ENCODE measurements at places on chromosomes 1 and 21.

DNA sequence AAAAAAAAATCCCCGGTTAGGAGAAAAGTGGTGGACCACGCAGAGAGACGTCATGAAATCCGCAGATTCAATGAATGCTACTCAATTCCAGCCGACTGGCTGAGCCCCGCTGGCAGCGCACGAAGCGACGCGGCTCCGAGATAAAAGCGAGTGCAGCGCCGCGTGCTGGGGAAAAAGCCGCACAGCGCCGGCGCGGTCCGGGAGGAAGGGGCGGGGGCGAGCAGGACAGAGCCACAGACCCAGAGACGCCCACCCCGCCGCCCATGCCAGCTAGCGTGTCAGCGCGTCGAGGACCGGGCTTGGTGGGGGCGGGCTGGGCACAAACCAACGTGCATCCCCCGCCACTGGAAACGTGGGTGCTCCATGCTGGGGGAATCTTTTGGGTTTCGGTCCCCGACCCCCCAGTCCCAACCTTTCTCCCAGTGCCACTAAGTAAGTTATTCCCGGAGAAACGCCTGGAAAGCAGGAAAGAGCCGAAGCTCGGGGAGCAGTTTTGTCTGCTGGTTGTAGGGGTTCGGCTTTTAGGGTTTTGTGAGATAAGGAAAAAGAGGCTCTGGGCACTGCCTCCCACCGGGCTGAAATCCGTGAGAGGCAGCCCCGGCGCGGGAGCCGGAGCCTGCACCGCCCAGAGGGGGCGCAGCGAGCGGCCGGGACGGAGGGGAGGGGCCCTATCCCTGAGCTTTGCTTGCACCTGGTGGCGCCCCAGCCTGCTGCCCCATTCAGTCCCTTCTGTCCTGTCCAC is at the start of gene KCNJ6:
Gene KCNJ6, minus strand, starts transcription at position 148 of the 742 bp plus-strand sequence. CDS start 75,775 bp downstream, outside the sequence.
- DNase-seq = peak; percentile 75

- no peak for DNase-seq
Measured at GRCh38 chr1:1125945-1126344, 10.1 kb upstream of the C1orf159 start.

DNA sequence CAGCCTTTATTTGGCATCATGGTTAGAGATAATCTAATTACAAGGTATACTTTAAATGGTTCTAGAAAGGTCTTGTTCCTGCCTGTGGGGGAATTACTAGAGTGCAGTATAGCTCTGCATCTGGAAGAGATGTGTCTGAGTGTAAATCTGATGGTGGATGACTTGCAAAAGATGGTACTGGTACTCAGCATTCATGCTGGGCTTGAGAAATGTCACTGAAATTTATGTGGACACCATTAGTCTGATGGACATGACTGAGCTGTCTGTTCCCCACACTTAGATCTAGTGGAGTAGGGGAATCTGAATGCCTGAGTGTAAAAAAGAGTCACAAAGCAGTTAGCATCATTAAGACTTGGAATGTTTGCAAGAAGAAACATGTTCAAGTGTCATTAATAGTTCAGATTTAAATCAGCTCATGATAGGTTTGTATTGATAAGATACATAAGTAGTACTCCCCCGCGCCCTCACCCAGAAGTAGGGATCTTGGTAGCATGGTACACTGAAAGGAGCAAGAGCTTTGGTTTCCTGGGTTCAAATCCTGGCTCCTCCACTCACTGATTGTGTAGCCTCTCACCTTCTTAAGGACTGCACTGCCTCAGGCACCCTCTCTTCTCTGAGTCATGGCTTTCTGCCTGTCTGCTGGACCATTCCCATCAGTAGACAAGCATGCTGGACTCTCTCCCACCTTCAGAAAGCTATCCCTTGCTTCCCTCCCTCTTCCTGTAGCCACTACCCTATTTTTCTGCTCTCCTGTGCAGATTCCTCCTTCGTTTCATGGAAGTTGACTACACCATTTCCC is 292.9 kb downstream of the NFIA start:
- DNase-seq = no peak

GRCh38 chr1:71023515-71023914 is 24.1 kb downstream of the PTGER3 start:
- no peak for DNase-seq

GRCh38 chr1:7401814-7402547 is 369.1 kb upstream of the VAMP3 start:
- DNase-seq = no peak

GRCh38 chr1:199174336-199174735 is 535.5 kb downstream of the PTPRC start:
- DNase-seq = no peak

DNA sequence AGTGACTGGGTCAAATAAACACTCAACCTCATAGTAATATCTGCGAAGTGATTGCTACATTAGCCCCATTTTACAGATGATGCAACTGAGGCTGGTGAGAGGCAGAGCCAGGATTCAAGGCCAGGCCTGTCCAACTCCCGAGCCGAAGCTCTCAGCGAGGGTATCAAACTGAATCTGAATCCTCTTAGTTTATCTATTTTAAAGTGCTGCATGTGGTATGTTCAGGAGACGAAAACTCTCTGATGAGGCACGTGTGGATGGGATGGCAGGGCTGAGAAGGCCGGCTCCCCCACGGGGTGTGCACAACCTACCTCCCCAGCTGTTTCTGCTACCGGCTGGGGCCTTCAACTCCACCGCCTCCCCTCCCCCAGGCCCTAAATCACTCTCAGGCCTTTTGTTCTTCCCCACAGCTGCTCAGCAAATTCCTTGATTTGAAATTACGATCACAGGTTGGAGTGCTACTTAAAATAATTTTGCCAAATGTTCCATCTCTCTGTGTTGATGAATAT is 171.8 kb downstream of the TOMM20 start:
- no peak for DNase-seq

DNA sequence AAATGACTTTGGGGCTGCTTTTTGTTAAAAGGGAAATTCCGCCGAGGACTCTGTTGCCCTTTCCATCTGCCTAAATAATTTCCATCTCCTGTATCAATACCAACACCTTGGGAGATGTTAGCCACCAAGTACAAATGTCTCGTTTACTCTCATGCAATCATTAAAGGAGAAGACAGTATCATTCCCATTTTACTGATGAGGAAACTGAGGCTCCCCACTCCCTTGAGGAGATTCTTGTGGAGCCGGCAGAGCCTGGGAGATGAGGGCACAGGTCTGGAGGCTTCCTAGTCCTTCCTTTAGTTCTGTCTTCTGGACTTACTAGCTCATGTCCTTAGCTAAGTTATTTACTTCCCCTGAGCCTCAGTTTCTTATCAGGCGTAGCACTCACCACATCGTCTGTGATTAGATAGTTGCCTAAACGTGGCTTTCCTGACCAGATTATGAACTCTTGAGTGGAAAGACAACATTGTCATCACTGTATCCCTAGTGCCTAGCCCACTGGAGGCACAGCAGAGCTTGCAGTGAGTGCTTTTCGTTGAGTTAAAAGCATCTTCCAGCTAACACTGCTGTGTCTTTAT is 81.6 kb downstream of the ADSS2 start:
- no peak for DNase-seq

- no peak for DNase-seq
Measured at GRCh38 chr1:61388566-61388965, 306.2 kb downstream of the NFIA start.

DNA sequence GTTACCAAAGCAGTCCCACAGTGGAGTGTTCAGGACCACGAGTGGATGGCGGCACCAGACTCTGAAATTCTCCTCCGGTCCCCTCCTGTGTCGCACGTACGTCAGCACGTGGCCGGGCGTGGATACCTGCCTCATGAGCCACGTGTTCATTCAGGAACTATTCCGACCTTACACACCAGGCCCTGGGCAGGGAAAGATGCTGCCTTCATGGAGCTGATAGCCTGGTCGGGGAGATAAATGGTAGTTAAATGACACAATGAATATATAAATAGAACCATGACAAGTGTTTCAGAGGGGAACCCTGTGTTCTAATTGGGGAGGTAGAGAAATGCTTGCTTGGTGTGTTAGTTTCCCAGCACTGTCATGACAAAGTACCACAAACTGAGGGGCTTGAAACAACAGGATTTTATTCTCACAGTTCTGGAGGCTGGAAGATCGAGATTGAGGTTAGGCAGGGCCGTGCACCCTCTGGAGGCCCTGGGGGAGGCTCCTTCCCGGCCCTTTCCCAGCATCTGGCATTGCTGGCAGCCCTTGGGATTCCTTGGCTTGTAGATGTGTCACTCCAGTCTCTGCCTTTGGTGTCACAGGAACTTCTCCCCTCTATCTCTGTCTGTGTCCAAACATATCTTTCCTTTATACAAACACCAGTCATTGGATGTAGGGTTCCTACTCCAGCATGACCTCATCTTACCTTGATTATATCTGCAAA is 28.9 kb upstream of the GPR137B start:
- no peak for DNase-seq

GRCh38 chr1:181014477-181015250 is 8.0 kb downstream of the STX6 start:
- DNase-seq = no peak

DNA sequence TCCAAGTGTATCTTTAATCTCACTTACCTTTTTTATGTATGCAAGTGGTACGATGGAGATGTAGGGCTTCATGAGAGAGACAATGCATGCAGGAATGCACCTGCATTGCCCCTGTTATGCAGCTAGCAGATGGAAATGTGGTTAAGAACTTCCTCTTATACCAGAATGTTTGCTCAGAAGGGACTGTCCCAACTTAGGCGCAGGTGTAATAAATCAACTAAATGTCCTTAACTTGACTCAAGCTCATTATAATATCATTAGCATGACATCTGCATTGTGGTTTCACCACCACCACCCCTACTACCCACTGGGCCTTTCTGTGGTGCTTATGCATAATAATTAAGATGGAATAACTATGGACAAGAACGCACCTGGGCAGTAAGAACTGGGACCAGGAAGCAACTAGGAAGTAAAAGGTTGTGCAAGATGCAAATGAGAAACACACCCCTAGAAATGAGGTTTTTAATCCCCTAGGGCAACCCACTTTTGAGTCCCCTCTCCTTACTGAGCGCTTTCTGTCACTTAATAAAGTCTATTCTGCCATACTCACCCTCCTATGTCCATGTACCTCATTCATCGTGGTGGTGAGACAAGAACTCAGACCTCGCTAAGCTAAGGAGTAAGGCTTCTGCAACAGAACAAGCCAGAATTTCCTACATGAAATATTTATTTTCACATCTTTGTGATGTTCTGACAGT is 1103.3 kb upstream of the B3GALT2 start:
- DNase-seq = no peak

DNA sequence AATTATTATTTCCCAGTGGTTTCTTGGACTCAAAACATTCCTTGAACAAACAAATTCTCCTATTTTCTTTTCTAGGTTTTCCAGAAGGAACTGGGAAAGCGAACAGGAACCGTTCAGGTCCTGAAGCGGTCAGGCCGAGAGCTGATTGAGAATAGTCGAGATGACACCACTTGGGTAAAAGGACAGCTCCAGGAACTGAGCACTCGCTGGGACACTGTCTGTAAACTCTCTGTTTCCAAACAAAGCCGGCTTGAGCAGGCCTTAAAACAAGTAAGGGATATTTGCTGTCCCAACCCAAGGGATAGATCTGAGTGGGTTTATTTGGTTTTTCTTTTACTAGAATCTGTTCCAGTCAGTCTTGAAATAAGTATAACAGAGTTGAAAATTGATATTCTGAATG is 39.4 kb upstream of the BMP8A start:
- no peak for DNase-seq

DNA sequence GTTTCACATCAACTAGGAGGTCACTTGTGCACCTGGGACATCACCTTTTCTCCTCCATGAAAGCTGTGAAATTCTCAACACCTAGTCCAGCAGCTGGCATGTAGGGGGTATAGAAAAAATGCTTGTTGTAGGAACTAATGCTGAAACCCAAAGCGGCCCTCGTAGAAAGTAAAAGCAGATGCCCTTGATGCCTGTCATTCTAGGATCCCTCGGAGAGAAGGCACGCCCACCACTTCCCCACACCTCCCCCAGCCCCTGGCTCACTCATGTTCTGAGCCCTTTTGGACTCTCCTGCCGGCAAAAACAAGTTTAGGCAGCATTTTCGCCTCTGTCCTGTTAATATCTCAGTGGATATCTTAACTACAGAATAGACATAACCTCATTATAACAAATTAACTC is 36.5 kb downstream of the RIPK4 start:
- DNase-seq = no peak
